ENCODE measurements at places on chromosomes 11 and 22.

- no peak for DNase-seq
These were observed 63.2 kb downstream of the MTMR3 start for GRCh38 chr22:29946220-29946619.

- DNase-seq, result no peak
These were observed 38.1 kb upstream of the MUC5AC start for GRCh38 chr11:1119604-1120146.

GRCh38 chr22:49763138-49763537, 64.5 kb downstream of the BRD1 start:
- no peak for DNase-seq

DNA sequence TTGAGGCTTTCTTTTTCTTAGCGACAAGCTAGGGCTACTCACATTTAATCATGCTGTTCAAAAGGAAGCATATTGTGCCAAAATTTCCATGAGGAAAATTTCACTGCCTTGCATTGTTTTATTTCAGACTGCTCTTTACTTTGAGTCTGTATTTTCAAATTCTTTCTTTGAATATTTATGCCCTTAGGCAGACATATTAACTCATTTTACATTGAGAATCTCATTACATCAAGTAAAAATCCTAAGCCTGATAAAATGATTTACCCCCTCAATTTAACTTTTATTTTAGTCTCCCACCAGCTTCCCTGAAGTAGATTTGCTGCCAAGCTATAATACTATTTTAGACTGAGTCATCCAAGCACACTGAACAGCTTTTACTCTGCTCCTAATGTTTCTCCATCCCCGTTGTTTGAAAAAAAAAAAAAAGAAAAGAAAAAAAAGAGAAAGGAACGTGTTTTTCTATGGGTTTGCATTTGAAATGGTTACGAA, 189.3 kb upstream of the MTMR2 start:
- DNase-seq, result no peak

GRCh38 chr11:85898456-85898855, 43.3 kb downstream of the CCDC83 start:
- no peak for DNase-seq

- DNase-seq, result no peak
These were observed 830 bp upstream of the SPDYC start for GRCh38 chr11:65169164-65169641.

- no peak for DNase-seq
These were observed 171.5 kb downstream of the SNX19 start for GRCh38 chr11:130744794-130745193.

- no peak for DNase-seq
These were observed 878.1 kb downstream of the BRD1 start for GRCh38 chr22:48949375-48950149.

DNA sequence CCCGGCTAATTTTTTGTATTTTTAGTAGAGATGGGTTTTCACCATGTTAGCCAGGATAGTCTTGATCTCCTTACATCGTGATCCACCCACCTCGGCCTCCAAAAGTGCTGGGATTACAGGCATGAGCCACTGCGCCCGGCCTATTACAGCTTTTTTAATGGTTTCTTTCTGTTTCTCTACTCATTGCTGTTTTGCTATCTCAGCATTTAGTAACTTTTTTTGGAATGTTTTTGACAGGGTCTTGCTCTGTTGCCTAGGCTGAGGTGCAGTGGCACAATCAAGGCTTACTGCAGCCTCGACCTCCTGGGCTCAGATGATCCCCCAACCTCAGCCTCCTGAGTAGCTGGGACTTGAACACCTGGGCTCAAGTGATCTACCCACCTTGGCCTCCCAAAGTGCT, 4.7 kb upstream of the CRKL start:
- DNase-seq, result no peak

- DNase-seq, result peak; percentile 85
These were observed 61.8 kb downstream of the SLC22A12 start for GRCh38 chr11:64652586-64653387.

- DNase-seq, result no peak
These were observed 287.5 kb upstream of the ANO3 start for GRCh38 chr11:26044389-26044788.

DNA sequence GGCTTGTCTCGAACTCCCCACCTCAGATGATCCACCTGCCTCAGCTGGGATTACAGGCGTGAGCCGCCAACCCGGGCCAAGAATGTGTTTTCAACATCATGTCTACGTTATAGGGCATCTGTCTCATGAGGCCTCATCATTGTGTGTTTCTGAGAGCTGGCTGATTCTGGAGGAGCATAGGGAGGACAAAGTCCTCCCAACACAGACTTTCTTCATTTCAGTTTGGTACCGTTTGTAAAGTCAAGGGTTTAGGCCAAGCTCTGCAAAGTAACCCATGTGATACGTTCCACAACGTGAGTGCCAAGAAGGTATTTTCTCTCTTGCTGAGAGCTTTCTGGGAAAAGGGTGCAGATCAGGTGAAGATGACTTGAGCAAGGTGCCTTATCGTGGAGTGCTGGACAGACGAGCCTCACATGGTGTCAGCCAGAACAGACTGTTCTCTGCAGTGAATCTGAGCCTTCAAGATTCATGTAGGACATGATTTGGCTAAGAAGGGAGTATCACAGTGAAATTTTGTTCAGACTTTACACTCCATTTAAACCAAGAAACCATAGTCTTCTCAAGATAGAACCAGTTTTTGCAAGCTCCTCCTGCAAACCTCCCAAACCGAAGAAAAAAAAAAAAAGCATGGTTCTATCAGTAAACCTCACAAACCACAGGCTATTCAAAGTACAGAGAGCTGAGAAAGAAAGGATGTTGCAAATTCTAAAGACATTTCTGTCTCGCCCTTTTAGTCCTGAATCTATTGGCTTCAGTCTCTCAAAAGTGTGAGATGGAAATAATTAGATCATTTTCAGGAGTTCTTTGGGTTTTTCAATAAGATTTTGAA, 71.7 kb downstream of the DBX1 start:
- DNase-seq, result no peak

- no peak for DNase-seq
These were observed 455.8 kb downstream of the TMEM135 start for GRCh38 chr11:87493516-87493915.

DNA sequence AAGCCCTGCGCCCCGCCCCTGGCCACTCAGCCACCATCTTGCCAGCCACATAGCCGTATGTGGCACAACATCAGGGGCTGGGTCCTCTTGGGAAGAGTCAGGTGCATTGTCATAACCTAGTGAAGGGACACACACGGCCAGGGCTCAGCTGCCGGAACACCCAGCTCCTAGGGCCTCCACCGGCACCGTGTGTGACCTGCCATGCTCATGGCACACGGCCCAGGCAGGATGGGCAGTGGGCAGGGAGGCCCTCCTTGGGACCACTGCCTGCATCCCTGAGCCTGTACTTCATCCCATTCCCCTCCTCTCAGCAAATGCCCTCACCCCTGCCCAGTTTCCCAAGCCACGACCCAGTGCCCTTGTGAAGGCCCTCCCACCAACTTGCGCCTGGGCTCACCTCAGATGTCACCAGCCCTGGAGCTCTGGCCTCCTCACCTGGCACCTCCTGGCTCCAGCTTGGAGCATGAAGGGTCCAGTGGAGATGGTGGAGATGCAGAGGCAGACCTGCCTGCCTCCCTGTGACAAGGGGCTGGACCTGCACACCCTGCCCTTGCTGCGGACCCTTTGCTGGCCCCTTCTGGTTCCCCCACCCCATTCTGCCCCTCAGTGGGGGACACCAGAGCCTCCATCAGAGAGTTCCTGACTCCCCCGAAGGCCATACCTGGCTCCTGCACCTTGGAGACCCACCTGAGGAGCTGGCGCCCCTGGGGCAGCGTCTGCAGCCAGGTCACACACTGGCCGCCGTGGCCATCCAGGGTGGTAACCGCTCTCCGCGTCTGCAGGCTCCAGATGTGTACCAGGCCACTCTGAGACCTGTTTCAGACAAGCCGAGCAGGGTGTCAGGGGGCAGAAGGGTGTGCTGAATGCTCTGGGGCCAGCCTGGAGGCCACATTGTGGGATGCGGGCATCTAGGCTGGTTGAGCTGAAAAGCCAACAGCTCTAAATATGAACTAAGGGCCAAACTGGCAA, 34.5 kb downstream of the GNB1L start:
- DNase-seq, result no peak

- DNase-seq, result no peak
These were observed 238.5 kb upstream of the ZC3H12C start for GRCh38 chr11:109854731-109855130.

GRCh38 chr11:122637541-122637940, 18.0 kb upstream of the UBASH3B start:
- no peak for DNase-seq

- DNase-seq, result peak; percentile 95
These were observed at the start of gene ARHGEF12 for GRCh38 chr11:120335908-120336640. Gene ARHGEF12 (plus strand): TSS chr11:120336413. CDS start chr11:120337244, 831 bp downstream.

- no peak for DNase-seq
These were observed 78.4 kb upstream of the ANO1 start for GRCh38 chr11:69999721-70000120.

DNA sequence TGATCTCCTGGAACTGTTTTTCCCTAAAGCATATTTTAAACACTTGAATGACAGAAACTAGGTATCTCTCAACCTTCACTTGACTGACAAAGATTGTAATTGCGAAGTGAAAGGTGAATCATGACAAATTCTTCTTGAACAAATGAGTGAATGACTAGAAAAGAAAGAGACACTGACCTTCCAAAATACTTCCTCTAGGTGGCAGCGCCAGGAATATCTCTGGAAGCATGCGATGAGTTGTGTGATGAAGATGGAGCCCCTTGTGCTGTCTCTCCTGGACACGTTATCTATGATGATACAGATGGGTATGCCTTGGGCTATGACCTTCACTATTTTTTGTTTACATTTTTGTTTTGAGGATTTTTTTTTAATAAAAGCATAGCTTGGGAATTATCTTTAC, 7.0 kb upstream of the CASP12 start:
- DNase-seq, result no peak

DNA sequence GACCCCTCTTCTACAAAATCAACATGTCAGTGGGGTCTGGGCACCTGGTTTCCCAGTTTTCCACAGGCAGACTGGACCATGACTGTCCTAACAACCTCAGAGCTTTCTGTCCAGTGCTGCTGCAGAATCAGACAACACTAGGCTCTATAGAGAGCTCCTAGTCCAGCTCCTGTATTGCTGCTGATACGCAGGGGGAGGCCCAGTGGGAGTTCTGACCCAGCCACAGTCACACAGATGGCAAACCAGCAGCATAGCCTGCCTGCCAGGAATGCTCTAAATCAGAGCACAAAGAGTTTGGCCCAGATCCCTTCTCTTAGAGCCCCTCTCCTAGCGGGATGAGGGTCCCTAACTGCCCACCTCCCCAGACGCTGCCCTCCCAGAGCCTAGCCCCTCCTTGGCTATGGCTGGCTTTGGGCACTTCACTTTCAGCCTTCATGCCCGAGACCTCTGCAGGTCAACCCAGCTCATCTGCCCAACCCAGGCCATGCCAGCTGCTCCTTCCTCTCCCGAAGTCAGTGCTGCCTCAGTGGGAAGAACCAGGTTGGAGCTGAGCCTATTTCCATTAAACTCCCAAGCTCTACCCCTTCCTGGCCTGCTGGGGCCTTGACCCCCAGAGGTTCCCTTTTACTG, 15.8 kb upstream of the SLCO2B1 start:
- no peak for DNase-seq

DNA sequence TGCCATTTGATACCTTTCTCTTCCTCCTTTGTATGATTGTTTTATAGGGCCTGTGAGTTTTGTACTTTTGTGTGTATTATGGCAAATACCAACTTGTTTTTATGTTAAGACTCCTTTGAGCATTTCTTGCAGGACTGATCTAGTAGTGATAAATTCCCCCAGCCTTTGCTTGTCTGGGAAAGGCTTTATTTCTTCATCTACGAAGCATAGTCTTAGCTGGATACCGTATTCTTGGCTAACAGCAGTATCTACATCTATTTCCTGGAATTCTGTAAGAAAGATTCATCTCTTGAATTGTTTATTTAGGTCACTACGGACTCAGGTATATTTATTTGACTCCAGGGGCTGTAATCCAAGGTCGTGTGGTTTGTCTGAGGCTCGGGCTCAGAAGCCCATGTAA, 6.0 kb upstream of the NDUFS8 start:
- no peak for DNase-seq

DNA sequence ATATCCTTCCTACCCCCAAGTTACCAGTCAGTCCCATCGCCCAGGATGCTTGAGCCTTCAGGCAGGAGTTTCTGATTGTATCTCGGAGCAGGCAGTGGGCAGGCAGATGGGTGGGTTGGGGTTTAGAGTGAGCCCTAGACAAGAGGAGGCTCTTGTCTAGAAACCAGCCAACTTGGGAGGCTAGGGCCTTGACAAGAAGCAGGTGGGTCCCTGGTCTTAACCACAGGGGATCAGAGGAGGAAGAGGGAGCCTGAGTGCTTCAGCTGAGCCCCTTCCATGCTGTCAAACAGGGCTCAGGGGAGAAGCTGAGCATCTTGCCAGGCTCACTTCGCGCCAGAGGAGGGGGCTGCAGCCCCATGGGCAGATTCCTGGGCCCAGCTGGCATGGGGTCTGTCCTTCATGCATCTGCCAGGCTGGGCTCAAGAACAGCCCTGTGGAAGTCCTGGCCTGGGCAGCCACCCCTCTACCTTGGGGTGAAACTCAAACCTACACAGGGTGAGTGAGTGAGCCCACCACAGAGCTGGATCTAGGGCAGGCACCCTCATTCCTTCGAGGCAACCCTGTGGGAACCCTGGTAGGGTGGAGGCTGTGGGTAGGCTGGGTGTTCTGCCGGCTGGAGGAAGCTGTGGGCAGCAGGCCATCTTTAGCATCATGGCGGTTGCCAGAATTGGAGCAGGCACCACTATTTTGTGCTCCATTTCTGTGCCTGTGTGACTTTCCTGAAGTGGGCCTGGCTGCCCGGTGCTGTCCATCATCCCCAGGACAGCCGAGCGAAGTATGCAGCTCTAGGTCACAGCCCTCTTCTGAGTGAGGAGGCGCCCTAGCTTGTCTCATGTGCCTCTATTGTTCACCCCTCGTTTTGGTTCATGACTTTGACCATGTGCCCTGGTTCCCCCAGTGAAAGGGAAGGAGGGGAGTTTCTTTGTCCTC, 108.1 kb downstream of the MORC2 start:
- peak; percentile 6 for DNase-seq

DNA sequence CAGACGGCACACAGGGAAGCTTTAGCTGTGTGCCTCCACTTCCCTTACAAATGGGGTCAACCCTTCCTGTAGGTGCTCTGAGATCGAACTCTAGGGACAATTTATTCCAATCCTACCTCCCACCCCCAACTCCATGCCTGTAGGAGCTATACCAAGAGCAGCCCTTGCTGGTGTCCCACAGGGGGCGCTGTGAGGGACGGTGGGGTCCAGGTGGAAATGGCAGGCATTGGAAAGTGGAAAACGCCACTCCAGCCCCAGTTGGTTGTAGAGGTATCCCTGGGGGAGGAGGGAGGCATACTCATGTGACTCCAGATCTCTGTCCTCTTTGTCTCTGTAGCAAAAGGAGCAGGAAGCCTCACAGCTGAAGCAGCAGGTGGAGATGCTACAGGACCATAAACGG, 161.3 kb downstream of the MYO18B start:
- no peak for DNase-seq

- DNase-seq, result no peak
These were observed 18.5 kb downstream of the SPECC1L start for GRCh38 chr22:24289114-24289513.

All from GM13977 (cell line).